ENCODE measurements at places on chromosomes 7 and 10.

GRCh38 chr7:47303695-47304453 is 278.0 kb downstream of the TNS3 start:
- DNase-seq, result no peak

DNA sequence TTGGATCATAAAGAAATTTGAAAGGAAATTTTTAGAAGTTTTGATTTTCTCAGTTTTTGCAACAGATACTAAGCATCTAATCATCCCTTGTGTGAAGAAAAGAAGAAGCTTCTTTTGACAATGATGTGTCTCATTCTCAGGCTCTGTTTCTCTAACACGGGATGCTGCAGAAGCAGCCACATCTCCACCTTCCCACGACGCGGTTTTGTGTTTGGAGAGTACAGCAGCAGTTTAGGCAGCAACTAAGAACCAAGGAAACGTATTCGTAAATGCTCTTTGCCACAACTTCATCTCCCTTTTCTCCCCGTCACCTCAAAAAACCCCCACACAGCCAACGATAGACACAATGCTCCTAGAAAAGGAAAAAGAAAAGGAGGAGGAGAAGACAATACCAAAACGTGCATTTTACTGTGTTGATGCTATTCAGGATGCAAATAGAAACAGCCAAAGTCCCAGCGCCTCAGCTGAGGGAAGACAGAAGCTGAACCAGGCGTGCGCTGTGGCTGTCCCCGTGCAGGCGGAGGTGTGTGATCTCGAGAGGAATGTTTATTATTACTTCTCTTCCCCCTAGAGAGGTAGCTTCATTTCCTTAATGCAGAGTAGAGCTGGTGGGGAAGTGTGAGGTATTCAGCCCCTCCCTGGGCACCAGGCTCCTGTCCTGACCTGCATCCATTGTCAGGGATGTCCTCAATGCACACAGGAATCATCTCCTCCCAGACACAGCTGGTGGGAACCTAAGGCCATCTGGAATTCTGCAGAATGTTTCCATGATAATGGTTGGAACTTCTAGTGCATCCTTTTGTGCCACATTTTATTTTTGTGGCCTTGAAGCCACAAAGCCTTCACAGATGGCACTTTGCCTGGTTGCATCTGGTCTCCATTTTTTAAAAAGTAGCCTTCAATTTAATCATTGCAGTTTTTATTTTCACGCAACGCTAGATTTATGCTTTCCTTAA is 174.6 kb upstream of the KLF6 start:
- DNase-seq, result no peak

DNA sequence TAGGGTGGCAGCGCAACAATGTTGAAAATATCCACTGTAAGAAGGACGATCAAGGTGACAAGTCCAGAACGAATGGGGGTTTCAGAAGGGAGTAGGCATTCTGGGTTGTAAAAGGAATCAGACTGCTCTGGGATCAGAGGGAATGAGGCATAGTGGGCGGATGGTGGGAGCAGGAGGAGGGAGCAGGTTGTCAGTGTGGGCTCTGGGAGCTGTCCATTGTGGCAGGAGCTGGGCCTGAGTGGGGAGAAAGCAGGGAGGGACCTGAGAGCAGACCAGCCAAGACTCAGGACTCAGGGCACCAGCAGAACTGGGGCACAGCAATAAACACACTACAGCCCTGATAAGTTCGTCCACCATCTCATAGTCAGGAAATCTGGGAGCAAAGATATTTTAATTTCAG is 292.6 kb upstream of the MKI67 start:
- no peak for DNase-seq

- peak; percentile 77 for DNase-seq
Measured at GRCh38 chr10:75187961-75188426, 22.6 kb upstream of the VDAC2 start.

GRCh38 chr10:25492040-25492439 is 317.2 kb downstream of the GPR158 start:
- no peak for DNase-seq

GRCh38 chr7:85600395-85600794 is 413.5 kb upstream of the SEMA3D start:
- DNase-seq, result no peak

DNA sequence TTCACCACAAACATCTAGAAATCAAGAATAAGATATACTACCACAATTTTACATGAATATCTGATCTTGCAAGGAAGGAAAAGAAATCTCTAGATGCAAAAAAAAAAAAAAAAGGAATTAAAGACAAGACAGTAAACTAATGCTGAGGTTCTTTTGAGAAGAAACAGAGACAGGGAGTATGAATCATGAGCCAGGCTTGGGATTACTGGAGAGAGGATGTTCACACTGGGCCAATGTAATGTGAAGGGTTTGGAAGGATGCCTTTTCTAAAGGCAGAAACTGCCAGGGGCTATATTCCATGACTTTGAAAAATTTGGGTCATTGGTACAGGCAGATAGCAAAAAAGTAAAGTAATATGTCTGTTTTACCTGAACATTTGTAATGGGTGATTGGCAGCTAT is 573.0 kb upstream of the IGFBP3 start:
- DNase-seq, result peak; percentile 84

DNA sequence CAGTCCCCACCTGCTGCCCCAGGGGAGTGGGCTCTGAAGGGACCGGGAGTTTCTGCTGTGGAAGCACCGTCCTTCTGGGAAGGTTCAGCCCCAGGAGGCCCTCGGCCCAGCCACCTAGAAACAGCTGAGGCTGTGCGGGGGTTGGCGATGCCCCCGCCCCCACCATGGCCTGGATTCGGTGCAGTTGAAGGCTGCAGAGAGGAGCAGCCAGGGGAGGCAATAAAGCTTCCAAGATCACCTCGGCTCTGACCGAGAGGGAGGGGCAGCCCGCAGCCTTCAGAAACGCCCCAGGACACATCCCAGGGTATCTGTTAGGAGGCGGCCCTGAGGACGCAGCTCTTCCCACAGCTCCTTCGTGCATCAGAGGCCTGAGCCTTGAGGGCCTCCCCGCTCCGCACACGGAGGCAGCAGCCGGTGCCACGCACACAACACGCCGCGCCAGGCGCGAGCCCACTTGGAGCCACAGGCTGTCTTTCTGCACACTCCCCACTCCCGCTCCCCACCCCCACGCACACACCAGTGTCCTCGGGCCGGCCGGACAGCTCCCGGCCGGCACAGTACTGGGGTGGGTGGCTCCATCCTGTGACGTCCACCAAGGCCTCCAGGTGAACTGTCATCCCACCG is 1.6 kb downstream of the KNDC1 start:
- DNase-seq, result no peak

DNA sequence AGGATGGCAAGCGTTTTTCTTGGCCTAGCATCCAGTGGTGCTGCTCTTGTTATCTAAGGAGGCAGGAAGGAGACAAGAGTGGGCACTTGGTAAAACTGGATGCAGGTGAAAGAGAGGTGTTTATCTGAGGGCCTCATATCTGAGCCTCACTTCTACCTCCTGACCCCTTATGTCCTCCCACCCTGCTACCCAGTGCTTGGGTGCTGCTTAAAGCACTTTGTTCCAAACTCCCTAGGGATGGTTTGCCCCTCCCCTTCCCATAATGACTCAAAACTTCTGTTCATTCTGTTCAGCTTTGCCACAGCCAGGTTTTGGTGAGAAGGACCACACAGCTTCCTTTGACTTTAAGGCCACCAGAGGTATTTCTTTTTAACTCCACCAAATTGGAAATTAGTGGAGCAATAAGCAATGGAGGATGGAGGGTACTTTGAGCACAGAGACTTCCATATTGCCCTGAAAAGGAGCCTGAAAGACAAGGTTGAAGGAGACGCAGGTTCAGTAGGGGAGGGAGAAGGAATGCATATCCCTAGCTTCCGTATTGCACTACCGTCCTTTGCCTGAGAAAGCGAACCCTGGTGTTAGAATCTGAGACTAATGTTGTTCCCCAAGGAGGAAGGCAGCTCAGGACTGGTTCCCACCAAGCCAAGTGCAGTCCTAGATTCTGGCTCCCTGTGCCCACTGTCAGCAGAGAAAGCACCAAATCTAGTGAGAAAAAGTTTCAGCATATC is 30.1 kb downstream of the ENTPD1 start:
- no peak for DNase-seq

Measured in GM23248 (cell line).